ENCODE measurements at places on chromosomes 6 and 20.
A peak's percentile ranks its signal among the peaks of the same experiment; 100 is the strongest.

- H3K4me1 ChIP-seq: peaks cover 31% of the 10 kb centered on the region
- H3K36me3 ChIP-seq: no peaks in the 10 kb centered on the region
Observed at GRCh38 chr6:149130508-149130907, 187.0 kb upstream of the TAB2 start.

DNA sequence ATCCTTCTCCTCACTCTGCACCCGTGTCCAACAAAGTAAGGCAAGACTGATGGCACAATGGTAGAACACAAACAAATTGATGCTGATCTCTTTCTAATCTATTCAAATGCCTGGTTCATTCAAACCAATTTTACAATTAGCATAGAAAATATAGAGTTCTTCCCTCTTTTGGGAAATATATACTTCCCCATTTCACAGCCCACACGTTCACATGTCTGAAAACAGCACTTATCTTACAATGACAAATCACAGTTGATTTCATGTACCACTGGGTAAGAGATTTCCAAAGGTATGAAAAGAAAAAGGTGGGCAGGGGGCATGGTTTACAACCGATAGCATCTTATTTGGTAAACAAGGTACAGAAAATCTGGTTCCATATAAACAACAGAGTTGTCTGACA, 137.6 kb downstream of the RNGTT start:
- no peaks in the 10 kb centered on the region for H3K27me3 ChIP-seq
- H3K4me3 ChIP-seq: no peak overlapping the region
- H3K27ac ChIP-seq: no peak overlapping the region

DNA sequence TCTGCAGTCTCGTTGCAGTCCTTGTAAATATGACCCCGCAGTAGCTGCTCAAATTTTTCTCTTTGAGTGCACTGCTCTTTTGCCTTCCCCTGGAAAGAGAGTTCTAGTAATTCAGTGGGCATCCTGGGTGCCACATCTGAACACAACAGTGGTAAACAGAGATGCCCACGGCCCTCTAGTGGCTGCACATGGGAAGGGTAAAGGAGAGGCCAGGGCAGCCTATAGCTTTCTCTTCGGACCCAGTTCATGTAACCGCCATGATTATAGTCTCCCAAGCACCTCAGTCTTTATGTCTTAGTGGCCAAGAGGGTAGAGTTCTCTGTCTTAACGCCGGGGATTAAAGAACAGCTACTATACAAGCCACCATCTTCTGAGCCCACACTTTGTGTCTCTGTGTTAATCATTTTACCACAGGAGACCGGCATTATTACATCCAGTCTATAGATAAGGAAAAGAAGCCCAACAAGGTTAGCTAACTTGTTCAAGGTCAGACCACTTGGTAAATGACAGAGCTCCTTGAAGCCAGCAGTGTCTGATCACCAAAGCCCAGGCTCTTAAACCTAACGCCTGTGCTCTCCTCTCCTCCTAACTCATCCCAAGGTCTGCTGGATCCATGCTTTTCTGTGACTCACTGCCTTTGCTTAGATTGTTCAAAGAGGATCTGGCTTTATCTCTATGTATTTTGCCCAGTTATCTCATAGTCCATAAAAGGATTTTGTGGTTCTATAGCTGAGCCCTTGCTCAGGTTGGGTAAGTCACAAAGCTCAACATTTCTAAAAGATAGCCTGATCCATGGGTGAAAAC, 81.8 kb downstream of the ISM1 start:
- H3K4me1 ChIP-seq: no peaks in the 10 kb centered on the region
- no peak overlapping the region for H3K27ac ChIP-seq
- H3K4me3 ChIP-seq: no peak overlapping the region

DNA sequence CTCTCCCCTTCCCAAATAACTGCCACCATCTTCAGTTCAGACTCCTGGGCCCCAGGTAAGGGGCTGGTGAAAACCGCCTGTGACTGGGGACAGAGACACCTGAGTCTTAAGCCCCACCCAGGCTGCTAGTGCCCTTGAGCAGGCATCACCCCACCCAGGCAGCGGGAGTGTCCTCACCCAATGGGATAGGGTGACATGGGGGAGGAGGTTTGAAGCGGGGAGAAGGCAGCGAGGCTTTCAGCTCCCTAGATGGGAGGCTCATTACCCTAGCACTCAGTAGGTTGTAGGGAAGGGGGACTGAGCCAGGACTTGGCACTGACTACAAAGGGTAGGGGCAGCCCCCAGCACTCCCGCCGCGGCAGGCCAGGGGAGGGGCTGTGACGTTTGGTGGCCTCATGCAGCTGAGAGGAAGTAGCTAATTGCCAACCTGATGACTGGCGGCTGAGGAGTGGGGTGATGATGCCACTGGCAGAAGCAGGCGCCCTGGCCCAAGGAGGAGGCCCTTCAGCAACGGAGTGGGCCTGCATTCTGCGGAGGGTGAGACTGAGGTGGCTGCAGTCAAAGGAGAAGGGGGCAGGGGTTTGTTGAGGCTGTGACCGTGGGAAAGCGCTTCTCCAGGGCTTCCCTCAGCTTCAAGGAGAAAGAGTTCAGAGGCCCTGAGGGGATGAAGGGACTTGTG, 126.9 kb downstream of the MRPL14 start:
- peaks cover 34% of the 10 kb centered on the region for H3K27me3 ChIP-seq
- peaks cover 9% of the 10 kb centered on the region for H3K4me1 ChIP-seq
- no peak overlapping the region for H3K27ac ChIP-seq
- no peak for DNase-seq
- H3K36me3 ChIP-seq: peaks cover 3% of the 10 kb centered on the region

GRCh38 chr6:123663436-123663835, 26.7 kb upstream of the TRDN start:
- peaks cover 2% of the 10 kb centered on the region for H3K36me3 ChIP-seq
- no peak overlapping the region for H3K4me3 ChIP-seq
- no peak for DNase-seq
- no peak overlapping the region for H3K27ac ChIP-seq
- no peaks in the 10 kb centered on the region for H3K4me1 ChIP-seq

GRCh38 chr6:88381289-88381642, 215.1 kb upstream of the CNR1 start:
- H3K36me3 ChIP-seq: no peaks in the 10 kb centered on the region
- H3K4me3 ChIP-seq: no peak overlapping the region
- H3K27me3 ChIP-seq: peaks cover 27% of the 10 kb centered on the region
- no peak for DNase-seq
- H3K27ac ChIP-seq: no peak overlapping the region

DNA sequence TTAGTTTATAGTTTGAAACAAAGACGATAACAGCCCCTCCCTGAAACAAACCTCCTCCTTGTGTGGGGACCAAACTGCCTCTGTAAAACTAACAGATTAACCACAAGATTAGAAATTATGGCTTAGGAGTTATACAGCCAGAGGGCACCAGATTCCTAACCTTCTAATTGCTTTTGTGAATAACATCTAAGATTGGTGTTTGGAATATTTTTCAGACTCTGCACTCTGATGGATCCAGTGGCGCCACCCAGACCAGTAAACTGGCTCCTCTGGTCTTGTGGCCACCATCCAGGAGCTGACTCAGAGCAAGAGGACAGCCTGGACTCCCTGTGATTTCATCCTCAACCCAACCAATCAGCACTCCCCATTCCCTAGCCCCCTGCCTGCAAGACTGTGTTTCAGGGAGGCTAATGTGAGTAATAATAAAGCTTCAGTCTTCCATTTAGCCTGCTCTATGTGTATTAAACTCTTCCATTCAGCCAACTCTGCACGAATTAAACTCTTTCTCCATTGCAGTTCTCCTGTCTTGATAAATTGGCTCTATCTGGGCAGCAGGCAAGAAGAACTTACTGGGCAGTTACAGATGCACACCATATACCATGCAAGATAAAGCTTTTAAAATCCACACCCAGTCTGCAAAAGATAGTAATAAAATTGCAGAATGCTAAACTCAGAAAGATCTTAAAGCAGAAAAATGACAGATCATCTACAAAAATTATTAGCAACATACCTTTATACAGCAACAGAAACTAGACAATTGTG, 58.5 kb upstream of the SLC22A16 start:
- no peak for DNase-seq
- peaks cover 10% of the 10 kb centered on the region for H3K4me1 ChIP-seq
- H3K4me3 ChIP-seq: no peak overlapping the region
- H3K36me3 ChIP-seq: no peaks in the 10 kb centered on the region
- H3K27me3 ChIP-seq: peaks cover 9% of the 10 kb centered on the region

GRCh38 chr6:157845493-157846259, 22.6 kb downstream of the SNX9 start:
- no peak overlapping the region for H3K4me3 ChIP-seq
- DNase-seq: no peak
- peaks cover 17% of the 10 kb centered on the region for H3K36me3 ChIP-seq
- peaks cover 39% of the 10 kb centered on the region for H3K4me1 ChIP-seq

DNA sequence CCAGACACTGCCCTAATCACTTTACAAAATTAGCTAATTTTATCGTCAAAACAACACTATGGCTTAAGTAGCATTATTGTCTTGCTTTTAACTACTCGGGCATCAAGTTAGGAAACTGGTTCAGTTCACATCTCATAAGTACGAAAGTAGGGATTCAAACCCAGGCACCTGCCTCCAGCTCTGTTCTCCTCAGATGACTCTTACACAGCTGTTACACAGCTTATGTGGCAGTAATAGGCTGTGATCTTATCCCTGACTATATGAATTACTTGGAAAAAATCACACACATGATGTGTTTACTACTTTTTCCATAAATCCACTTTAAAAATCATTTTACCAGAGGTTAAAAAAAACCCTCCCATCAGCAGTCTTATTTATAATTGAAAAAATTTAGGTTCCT, 389.2 kb upstream of the FLRT3 start:
- H3K27me3 ChIP-seq: no peaks in the 10 kb centered on the region
- H3K36me3 ChIP-seq: no peaks in the 10 kb centered on the region
- no peak for DNase-seq
- H3K4me1 ChIP-seq: no peaks in the 10 kb centered on the region
- H3K4me3 ChIP-seq: no peak overlapping the region

DNA sequence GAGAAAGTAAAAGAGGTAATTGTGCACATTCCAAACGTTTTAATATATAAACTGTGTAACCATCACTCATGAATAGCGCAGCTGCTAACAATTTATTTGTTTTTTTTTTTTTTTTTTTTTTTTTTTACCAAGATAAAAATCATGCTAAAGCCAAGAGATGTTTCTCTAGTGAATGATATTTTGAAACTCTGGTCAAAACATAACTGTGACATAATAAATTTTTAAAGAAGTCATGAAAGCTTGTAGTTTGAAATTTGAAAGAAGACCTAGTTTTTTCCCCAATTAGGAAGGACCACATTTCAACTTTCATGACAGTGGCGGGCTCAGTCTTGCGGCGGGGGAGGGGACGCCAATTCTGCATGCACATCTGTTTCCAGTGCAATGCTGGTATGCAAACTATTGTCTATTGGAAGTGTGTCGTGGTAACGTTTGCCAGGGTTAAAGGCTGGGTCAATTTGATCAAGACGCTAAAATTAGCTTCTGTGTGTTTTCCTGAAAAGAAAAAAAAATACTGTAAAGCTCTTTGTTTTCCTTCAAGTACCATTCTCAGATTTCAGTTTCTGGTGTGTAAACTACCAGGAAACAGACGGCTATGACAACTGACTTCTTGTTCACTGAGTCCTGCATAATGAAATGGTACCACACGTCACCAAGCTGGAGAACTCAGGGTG, 211.9 kb downstream of the FOXC1 start:
- no peak for DNase-seq
- no peak overlapping the region for H3K27ac ChIP-seq
- H3K27me3 ChIP-seq: no peaks in the 10 kb centered on the region
- H3K36me3 ChIP-seq: peaks cover 2% of the 10 kb centered on the region

DNA sequence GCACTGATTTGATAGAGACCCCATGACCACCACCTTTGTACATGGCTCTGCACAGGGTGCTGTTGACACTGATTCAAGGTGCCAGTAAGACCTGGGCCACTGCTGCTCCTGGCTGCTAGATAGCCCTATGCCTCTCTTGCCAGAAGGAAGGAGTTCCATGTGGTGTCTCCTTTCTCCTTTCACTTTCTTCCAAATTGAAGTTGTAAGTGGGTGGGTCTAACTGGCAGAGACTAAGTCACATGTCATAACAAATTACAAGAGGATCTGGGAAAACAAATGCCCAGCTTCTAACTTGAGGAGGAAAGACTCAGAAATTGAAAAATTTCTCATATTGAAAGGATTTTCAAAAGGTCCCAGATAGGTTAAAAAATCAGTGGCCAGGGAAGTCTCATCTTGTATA, 116.8 kb downstream of the TFAP2B start:
- no peak overlapping the region for H3K4me3 ChIP-seq
- H3K36me3 ChIP-seq: no peaks in the 10 kb centered on the region
- H3K4me1 ChIP-seq: no peaks in the 10 kb centered on the region
- DNase-seq: no peak
- no peaks in the 10 kb centered on the region for H3K27me3 ChIP-seq

GRCh38 chr6:75794351-75794846, 45.4 kb downstream of the MYO6 start:
- no peaks in the 10 kb centered on the region for H3K4me1 ChIP-seq
- no peak overlapping the region for H3K4me3 ChIP-seq
- H3K27ac ChIP-seq: no peak overlapping the region
- H3K36me3 ChIP-seq: peaks cover 4% of the 10 kb centered on the region
- no peaks in the 10 kb centered on the region for H3K27me3 ChIP-seq

DNA sequence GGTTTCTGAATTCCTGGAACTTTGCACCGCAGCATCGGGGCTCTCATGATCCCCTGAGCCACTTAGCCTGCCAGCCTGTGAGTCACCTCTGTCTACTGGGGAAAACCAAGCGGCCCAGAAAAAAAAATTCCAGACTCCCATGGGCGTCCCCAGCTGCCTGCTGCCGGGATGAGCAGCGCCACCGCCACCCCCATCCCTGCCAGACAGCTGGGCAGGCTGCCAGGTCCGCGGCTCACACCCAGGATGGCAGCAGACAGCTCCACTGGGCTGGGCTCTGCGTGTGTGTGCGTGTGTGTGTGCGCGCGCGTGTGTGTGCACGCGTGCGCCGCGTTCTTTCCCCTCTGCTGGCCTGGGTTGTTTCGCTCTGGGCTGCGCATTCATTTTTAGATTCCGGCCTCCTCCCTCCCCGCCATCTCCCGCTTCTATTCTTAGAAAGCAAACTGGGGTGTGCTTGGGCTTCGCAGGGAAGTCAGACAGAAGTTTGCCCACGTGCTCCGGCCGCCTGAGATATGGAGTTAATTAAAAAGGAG, 38.9 kb upstream of the PMEPA1 start:
- no peak overlapping the region for H3K27ac ChIP-seq
- H3K36me3 ChIP-seq: peaks cover 2% of the 10 kb centered on the region
- DNase-seq: peak; percentile 28
- H3K27me3 ChIP-seq: peaks cover 66% of the 10 kb centered on the region
- peak overlapping the region; percentile 62 for H3K4me3 ChIP-seq

DNA sequence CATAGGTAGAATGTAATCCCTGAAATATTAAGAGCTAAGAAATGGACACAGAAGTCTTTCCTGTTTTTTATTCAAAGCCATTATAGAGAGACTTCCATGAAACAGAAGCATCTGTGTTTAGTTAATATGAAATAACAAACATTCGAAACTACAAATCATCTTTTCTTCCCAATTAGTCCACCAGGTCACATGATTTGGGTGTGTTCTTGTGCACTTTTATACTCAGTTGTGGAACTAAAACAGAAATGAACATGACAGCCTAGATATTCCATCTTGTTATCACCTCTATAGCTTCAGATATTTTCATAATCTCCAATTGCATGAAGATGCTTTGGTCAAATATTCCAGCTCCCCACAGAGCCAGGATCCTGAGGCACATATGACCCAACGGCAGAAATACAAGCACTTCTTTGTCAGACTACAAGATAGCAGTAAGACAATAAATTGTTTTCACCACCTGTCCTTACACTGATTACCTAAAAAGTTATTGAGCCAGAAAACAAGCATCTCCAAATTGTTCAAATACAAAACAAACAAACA, 116.8 kb upstream of the BEND6 start:
- DNase-seq: no peak
- H3K27ac ChIP-seq: no peak overlapping the region
- no peak overlapping the region for H3K4me3 ChIP-seq
- H3K4me1 ChIP-seq: peaks cover 6% of the 10 kb centered on the region
- peaks cover 79% of the 10 kb centered on the region for H3K27me3 ChIP-seq

- H3K4me1 ChIP-seq: no peaks in the 10 kb centered on the region
- no peak for DNase-seq
- H3K36me3 ChIP-seq: no peaks in the 10 kb centered on the region
Observed at GRCh38 chr6:76326871-76327270, 254.4 kb upstream of the IMPG1 start.

Measured in central memory CD8-positive, alpha-beta T cell (primary cell).